Right cardiac atrium (tissue), 5 donors: ENCODE measurements at places on chromosomes 5 and 9. TPM values are rescaled to one million over a fixed set of nuclear protein-coding genes. Genes with fewer than 3 reads are reported as not detected.
A peak's percentile ranks its signal among the peaks of the same experiment; 100 is the strongest.

DNA sequence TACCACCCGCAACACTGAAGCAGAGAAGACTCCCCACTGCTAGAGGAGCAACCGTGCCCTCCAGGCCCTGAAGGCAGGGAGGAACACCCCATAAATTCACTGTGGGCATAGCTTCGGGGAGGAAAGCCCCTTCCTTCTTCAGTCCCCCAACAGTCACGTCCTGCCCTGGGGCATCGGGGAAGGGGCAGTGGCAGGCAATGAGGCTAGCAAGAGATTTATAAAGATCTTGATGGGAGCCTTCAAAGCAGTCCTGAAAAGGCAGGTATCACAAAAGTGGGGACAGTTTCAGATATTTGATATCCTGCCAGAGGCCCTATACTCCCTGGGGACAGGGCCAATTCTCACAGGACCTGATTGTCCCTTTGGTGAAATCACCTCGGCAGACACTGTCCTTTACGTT is 16.9 kb upstream of the TRIM14 start:
- no peak for DNase-seq

- no peak for DNase-seq
Observed at GRCh38 chr9:627336-627970, 214.0 kb upstream of the DMRT1 start.

GRCh38 chr5:38670066-38670465 is 113.6 kb upstream of the LIFR start:
- DNase-seq, result no peak

DNA sequence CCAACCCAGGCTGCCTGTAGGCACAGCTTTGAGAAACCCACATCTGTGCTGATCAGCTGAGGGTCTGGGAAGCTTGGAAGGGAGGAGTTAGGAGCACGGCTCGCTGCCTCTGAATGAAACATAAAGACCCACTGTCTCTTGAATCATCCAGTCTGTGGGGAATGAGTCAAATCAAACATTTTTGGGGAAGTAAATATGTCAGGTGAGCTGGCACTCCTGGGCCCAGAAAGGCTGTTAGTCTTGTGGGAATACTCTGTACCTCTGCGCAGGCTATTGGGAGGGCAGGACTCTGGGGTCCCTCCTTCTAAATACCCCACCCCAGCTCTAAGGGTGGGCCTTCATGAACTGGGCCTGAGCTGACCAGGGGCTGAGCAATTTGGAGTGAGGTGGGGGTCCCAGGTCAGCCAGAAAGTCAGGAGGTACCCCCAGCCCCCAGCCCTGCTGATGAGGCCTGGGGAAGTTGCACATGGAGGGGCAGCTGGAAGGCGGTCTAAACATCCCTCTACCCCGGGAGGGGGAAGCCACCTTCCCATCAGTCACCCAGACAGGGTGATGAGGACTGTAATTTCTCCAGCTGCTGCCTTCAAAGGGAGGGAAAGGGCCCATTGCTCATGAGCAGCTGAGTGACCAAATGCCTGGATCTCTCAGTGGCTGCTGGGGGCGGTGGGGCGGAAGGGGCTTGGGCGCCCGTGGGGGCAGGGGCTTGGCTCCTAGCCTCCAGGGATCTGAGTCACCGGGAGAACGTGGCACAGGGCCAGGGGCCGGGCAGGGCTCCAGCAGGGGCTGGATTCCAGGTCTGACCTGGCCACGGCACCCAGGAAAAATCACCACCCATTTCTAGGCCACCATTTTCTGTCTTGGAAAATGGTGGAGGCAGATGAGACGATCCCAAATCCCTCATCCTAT is 10.8 kb downstream of the FIBCD1 start:
- DNase-seq, result peak; percentile 60

DNA sequence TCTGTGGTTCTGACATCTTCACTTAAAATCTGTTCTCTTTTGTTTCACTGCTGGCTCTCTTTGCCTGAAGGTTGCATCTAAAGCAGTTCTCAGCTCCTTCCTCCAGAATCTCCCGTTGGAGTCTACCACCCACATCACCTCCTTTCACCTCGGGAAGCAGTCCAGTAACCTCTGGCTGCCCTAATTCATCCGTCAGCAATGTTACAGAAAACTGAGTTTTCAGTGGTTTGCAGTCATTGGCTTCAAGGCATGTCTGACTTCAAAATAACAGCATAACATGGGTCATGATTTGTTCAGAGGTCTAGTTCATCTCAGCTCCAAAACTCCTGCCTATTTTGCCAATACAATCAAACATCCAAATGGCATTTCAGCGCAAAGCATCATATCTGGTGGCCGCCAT is 107.7 kb downstream of the GOLPH3 start:
- DNase-seq, result no peak

- peak; percentile 87 for DNase-seq
Observed at GRCh38 chr9:123453831-123454321, 97.9 kb downstream of the CRB2 start.

GRCh38 chr5:83955916-83956315 is 235.3 kb upstream of the HAPLN1 start:
- no peak for DNase-seq

DNA sequence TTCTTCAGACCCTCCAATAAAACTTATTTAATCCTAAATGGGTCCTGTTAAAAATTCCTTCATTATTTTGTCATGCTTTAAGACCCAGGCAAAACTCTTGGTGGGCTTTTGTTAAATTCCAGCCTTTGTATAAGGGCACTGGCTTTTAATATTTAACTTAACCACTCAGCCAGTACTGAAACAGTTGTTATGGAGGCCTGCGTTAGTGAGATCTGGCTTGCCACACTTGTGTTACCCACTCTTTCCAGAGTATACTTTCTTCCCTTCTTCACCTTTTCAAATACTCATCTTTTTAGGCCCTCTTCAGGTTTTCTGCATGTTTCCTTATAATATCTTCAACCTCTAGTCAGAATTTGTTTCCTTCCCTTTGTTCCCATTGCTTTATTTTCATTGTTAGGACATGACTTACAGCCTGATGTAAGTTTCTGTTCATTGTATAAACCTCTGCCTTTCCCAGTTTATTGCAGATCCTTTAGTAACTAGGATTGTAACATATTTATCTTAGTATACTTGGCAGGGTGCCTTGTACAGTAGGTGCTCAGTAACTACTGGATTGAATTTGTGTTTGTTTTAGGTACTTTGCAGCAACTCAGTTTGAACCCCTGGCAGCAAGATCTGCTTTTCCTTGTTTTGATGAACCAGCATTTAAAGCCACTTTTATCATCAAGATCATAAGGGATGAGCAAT is 48.8 kb downstream of the LNPEP start:
- DNase-seq, result no peak

DNA sequence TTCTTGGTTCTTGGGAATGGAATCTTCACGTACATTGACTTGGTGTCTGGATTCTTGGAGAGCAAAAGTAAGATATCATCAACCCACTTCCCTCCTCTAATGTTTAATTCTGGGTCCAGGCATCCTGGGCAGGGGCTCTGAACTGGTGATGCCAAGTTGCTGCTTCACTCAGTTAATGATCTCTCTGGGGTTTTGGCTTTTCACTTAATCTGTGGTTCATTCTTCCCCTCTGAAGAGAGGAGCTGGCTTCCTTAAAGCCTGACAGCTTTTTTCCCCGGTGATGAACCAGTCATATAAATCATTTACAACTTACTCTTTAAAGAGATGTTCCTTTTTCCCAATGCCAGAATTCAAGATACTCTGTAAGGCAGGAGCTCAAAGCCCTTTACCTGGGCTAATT is 65.9 kb downstream of the ARHGAP26 start:
- DNase-seq, result no peak

GRCh38 chr9:123089790-123090189 is 56.3 kb downstream of the GPR21 start:
- no peak for DNase-seq

DNA sequence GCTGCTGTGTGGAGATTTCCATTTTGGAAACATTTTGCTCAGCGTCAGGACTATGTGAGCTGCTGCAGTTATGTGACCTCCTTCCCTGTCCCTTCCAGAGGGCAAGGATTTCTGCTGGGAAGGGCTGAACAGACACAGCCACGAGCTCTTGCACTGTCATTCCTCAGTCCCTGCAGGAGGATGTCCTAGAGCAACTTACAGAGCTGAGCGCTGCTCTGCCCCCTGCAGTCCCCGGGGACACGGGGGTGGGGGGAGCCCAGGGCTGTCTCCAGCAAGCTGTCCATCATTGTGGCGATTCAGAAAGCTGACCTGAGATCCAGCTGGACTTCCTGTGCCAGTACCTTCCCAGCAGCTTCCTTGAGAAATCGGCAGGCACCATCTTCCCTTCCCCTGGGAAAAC is 28.0 kb upstream of the MAP1B start:
- peak; percentile 57 for DNase-seq

DNA sequence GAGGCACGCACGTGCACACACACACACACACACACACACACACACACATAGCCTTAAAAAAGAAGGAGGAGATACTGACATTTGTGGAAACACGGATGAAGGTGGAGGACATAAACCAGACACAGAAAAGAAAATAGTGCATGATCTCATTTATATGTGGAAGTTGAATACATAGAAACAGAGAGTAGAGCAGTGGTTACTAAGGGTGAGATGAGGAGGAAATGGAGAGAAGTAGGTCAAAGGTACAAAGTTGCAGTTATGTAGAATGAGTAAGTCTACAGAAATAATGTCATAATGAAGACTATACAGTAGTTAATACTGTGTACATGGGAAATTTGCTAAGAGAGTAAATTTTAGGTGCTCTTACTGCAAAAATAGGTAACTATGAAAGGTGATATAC is 412.2 kb upstream of the CDH9 start:
- no peak for DNase-seq

GRCh38 chr5:116626272-116626723 is 51.7 kb upstream of the SEMA6A start:
- peak; percentile 85 for DNase-seq

DNA sequence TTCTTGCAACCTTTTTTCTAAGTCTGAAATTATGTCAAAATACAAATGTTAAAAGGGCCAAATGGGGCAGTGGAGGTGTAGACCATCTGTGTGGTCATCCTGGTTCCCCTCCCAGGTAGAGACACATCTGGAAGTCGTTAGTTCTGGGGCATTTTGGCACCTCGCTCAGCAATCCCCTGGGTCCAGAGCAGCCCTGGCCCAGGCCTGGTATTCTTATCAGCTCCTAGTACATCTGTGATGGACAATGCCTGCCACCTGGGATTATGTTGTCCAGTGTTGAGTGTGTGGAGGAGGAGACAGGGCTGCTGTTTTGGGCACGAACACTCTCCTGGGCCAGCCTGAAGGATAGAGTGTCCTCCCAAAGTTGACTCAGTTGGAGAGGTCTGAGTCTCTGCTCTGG is 74.8 kb downstream of the GADD45G start:
- no peak for DNase-seq

- no peak for DNase-seq
Observed at GRCh38 chr9:70534061-70534460, 119.6 kb upstream of the KLF9 start.

GRCh38 chr5:174920906-174921550 is 196.6 kb downstream of the MSX2 start:
- DNase-seq, result no peak

DNA sequence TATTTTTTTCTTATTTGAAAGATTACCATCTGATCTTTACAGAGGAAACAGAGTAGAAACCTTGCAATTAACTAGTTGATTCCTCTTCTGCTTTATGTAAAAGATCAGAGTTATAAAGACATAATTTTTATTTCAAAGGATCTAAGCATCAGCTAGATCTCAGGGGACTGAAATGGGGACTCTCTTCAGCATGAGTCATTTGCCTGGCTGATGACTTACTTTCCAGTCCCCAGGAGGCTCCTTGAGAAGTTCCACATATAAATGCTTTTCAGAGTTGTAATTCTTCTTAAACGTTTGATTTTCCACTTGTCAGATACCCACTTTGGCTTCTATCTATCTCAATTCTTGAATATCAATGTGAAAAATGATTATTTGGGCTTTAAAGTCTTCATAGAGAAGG is 389.4 kb downstream of the RAB3C start:
- DNase-seq, result no peak

DNA sequence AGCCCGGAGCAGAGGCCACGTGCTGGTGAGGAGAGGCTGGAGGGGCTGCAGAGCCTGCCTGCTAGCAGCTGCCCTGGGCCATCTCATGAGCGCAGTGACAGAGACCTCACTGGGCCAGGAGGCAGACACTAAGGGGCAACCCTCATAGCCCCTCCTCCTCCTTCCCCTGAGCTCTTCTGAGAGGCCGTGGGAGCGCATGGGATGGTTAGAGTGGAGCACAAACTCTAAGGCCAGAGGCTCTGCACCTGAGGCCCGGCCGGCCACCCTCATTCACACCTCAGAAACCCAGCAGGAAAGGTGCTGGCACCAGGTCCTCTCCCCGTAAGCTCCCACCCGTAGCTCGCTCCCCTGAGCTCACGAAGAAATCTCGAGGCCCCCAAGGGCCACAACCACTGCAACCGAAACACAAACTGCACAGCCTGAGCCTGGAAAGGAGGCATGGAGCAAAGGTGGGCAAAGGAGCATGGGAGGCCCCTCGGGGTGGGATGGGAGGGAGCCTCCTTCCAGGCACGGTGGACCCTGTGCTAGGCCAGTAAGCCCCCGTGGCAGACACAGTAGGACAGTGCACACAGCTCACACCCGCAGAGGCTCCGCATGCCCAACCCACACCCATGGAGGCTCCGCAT is 17.7 kb downstream of the CAMSAP1 start:
- DNase-seq, result no peak

- no peak for DNase-seq
Observed at GRCh38 chr5:2755681-2756171, 4.2 kb upstream of the IRX2 start.

DNA sequence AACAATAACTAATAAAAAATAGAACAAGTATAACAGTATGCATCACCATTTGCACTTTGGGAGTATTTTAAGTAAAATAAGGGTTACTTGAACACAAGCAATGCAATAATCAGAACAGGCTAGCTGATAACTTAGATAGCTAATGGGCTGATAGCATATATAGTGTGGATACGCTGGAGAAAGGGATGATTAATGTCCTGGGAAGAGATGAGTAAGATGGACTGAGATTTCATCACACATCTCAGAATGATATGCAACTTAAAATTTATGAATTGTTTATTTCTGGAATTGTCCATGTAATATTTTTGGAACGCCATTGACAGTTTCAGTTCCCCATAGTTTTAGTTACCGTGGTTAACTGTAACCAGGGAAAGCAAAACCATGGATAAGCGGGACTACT is 173.6 kb downstream of the ISL1 start:
- DNase-seq, result no peak

DNA sequence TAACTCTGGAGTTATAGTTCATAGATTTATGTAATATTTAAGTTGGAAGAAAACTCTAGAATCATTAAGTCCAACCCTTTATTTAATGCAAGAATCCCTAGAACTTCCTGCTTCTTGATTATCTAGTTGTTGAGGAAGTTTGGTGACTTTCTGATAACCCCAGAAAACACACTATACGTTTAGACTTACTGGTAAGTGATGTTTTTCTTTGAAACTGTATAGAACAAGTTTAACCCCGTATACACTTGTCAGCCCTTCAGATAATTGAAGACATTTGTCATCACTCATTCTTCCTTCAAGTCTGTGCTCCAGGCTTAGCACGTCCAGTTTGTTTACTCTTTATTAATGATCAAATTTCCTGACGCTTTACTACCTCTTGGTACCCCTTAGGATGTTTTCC is 9.0 kb downstream of the NDUFS4 start:
- no peak for DNase-seq

GRCh38 chr9:110947491-110948044 is 90.7 kb downstream of the LPAR1 start:
- DNase-seq, result no peak

GRCh38 chr5:80190960-80191359 is 64.9 kb downstream of the SERINC5 start:
- DNase-seq, result no peak

PFN3 gene
- not detected for total RNA-seq

SLC45A2 gene
- total RNA-seq, result 0.32 TPM

OSMR gene
- total RNA-seq, result 24.0 TPM

MACROH2A1 gene
- 128 TPM for total RNA-seq

PKD2L2 gene
- not detected for total RNA-seq

JADE2 gene
- total RNA-seq, result 49.7 TPM

RANBP17 gene
- 6.8 TPM for total RNA-seq

ST8SIA4 gene
- 3.6 TPM for total RNA-seq

PRUNE2 gene
- total RNA-seq, result 30.5 TPM
